RCC 7860 (cell line): ENCODE measurements at places on chromosomes 6 and 20.
A peak's percentile ranks its signal among the peaks of the same experiment; 100 is the strongest.

DNA sequence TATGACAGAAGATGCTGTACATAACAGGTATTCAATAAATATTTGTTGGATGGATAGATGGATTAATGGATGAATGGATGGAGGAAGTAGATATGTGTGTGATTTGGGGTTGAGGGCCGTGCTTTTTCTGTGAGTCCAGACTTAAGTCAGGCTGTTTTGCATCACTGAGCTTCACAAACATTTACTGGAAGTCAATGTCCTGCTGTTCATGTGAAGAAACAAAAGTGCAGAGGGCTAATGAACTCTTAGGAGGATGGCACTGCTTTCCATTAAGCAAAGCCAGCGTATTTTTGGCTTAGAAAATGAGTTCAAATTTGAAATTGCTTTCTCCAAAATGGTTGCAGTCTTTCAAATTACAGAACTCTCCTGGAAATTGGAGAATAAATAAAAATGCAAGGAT lies 260.6 kb upstream of the SASH1 start:
- DNase-seq = no peak

GRCh38 chr6:14501240-14501639 lies 383.7 kb downstream of the CD83 start:
- DNase-seq = no peak

DNA sequence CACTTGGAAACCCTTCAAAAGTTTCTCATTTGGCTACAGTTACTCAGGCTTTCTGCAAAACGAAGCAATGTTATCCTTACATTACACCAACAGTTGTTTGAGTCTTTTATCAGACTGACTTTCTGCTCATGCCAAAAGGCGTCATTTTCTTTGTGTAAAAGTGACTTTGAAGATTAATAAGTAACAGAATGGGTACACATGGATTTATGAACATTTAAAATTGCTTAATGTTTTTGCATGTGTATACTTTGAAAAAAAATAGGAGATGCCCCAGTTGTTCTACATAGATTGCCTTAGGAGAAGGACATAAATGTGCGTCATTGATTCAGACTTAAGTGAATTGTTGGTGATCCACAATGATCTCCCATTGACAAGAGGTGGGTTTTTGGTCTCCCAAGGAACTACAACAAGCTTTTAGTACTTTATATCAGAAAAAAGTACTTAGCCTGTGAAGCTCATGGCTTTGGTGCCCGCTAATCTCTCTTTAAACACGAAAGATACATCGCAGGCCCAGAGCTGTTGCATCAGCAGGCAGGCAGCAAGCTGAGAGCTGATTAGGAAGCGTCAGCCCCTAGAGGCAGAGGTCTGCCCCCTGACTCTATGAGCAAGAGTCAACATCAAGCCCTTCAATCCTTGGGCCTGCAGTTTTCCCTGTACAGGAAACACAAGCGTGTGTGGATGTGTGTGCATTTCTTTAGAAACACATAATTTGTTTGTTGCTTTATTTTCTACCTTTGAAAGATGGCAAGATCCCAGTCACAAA lies 45.9 kb downstream of the SLC22A3 start:
- no peak for DNase-seq

- DNase-seq = no peak
These were observed 192.2 kb downstream of the SASH1 start for GRCh38 chr6:148534871-148535270.

GRCh38 chr6:35736982-35737412 lies at the start of gene ARMC12:
TSS of gene ARMC12 (plus strand) at chr6:35737032. CDS start at chr6:35737109, 77 bp downstream.
- no peak for DNase-seq

DNA sequence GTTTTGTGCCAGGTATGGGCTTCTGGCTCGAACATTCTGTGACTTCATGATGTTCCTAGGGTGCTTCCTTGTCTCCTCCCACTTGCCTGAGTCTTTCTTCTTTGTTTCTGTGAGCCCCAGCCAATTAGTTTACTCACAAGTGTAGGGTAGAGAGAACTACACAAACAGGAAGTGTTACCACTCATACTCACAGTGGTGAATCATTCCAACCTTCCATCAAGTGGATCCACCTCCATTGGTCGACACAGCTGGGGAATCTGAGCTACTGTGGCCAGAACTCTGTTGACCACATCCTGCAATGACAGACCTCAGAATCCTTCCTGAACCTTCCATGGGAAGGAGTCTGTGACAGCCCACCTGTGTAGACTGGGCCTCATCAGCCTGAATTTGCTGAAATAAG lies 76.8 kb downstream of the UNC5CL start:
- peak; percentile 94 for DNase-seq

DNA sequence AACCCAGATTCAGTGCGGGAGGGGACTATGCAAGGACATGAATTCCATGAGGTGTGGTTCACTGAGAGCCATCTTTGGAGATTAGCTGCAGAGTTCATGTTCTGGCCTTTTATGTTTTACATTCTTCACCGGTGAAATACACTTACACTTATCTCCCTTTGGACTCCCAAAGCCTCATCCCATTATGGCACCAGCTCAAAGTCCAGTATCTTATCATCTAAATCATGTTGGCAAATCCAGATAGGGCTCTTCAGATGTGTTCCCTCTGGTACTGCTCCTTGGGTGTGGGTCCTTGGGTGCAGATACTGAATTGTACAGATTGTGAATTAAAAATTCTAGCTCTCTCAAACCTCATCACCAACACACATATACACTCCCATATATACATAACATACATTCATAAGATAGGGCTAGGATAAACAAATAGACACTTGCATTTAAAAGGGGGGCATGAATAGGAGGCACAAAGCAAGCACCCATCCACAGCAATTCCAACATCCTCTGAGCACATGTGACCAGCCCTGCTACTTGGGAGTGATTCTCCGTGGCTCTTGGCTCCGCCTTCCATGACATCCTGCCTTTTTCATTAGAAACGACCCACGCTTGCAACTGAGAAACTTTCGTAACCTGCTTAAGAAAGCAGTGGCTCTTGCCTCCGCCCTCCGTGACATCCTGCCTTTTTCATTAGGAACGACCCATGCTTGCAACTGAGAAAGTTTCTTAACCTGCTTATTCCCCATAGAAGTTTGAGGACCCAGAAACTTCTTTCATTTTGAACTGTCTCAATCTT lies 53.6 kb upstream of the LRRC1 start:
- DNase-seq = no peak

DNA sequence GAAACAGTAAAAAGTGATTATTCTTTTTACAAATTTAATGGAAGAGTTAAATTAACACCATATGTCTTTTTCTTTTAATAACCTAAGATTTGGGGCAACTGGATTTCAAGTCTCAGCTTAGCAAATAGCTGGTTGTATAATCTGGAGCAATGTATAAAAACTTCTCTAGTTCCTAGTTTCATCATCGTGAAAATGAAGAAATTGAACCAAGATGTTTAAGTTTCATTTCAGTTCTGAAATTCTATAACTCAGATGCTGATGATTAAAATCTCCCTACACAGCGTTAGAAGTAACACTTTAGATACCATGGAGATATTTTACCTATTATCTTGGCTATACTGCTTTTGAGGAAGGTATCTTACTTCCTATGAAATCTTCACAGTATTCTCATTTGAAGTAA lies 252.0 kb downstream of the KIF16B start:
- no peak for DNase-seq

- no peak for DNase-seq
These were observed 14.5 kb downstream of the FOXC1 start for GRCh38 chr6:1624058-1624850.

DNA sequence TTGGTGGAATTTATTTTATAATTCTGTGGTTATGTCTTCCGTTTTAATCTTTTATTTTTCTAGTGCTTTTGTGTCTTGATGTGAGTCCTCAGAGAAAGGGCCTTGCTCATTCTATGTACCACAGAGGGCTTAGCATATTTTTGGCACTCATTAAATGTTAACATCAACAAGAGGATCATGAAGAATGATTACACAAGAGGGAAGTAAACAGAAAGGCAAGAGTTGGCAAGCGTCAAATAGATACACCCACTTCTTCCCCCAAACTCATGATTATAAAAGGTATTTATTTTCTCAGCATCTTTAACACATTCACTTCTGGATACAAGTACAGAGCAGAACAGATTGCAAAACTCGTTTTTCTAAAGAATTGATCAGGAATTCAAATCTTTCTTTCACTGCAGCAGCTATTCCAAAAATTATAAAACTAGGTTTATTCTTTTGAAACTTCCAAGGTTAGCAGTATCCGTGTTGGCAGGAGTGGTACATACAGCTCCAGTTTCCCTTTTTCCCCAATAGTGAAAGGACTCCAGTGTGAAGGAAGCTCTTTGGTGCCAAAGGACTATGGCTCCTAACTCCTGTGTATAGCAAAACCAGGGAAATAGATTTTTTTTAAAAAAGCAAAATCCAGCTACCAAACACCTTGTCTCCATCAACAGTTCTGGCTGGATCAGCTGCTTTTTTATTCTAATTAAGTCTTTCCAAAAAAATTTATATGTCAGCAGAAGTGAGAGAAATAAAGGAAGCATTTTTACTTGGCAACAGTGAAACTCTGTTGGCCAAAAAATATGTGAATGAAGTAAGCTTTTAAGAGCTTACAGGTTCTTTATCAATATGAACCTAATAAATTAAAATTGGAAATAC lies 221.9 kb downstream of the ADGRG6 start:
- no peak for DNase-seq

DNA sequence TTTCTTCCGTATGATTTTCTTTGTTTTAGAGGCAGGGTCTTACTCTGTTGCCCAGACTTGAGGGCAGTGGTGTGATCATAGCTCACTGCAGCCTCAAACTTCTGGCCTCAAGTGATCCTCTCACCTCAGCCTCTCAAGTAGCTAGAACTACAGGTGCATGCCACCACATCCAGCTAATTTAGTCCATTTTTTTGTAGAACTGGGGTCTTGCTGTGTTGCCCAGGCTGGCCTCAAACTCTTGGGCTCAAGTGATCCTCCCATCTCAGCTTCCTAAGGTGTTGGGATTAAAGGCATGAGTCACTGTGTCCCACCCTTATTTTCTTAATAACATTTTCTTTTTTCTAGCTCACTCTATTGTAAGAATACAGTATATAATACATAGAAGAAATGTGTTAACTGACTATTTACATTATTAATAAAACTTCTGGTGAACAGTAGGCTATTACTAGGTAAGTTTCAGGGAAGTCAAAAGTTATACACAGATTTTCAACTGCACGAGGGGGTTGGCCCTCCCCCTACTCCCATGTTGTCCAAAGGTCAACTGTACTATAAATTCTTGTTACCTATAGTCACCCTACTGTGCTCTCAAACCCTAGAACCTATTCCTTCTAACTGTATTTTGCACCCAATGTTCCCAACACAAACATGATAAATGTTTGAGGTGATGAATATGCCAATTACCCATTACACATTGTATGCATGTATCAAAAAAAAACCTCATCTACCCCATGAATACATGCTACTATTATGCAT lies 56.3 kb downstream of the PXDC1 start:
- DNase-seq = no peak

- no peak for DNase-seq
These were observed 10.4 kb upstream of the FRMD1 start for GRCh38 chr6:168089186-168090063.

DNA sequence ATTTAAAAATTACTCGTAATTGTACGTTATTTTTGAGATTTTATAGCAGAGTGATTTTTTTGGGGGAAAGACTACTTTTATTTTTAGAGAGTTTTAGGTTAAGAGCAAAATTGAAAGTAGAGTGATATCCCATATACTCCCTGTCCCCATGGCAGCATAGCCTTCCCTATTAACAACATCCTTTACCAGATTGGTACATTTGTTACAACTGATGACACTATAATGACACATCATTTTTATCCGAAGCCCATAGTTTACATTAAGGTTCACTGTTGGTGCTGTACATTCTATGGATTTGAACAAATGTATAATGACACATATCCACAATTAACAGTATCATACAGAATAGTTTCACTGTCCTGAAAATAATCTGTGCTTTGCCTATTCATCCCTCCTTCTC lies 1126.4 kb upstream of the CITED2 start:
- no peak for DNase-seq

DNA sequence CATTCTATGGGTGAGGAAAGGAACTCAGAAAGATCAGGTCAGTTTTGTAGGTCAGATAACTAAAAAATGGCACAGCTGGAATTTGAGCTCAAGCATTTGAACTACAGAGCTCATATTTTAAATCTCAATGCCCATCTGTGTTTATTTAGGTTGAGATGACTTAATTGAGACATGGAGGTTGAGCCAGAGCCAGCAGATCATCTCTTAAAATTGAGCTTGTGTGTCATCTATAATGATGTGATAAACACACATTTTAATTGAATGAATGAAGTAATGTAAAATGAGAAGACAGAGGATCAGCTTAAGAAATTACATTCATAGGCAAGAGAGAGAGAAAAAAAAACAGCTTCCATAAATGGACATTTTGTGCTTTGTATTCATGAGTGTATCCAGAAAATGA lies 3.7 kb downstream of the MANEA start:
- no peak for DNase-seq

DNA sequence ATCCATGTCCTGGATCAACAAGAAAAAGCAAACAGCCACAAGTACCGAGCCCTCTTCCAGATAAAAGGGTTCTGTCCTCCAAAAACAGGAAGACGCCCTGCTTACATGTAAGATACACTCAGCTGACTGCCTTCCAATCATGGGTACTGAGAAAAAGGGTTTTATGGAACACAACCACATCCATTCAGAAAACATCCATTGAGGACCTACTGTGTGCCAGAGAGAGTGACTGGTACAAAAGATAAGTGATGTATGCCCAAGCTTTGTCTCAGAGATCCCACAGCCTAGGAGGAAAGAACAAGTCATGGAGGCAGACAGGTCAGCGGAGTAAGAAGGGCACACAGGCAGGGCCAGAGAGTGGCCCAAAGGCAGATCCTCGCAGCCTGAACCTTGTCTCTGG lies 94.8 kb upstream of the SSTR4 start:
- no peak for DNase-seq

DNA sequence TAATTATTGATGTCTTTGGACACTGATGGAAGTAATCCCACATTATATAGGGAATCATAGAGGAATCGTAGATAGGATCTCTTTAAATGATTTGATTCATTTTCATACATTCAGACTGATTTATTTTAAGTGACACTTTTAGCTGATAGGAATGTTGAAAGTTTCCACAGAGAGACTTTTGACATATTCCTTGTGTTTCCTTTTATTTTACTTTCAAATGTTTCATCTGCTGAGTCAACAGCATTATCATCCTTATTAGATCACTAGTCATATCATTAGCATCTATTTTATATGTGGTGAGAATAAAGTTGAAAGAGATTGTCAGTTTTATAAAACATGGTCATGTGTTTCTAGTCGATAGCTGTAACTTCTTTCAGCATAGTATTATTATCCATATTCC lies 13.4 kb downstream of the DCBLD1 start:
- DNase-seq = no peak

DNA sequence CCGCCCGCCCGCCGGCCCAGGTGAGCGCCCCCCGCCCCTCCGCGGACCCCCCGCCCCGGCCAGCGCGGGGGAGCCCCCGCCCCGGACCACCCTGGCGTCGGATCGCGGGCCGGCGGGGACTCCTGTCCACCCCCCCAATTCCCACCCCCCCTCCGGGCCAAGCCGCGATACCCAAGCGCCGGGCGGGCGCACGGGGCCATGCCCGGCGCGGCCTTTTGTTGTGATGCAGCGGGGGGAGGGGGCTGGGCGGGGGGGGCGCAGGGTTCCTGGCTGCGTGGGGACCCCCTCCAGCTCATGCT lies 245 bp downstream of the SRC start:
- no peak for DNase-seq
